Stimulated activated CD8-positive, alpha-beta memory T cell treated with anti-CD3 and anti-CD28 coated beads, Interleukin-7, amount 100 ng/mL, for 1 hour (primary cell): ENCODE measurements at places on chromosomes 11 and 22.

- DNase-seq, result no peak
Measured at GRCh38 chr11:1082346-1082727, 7.7 kb downstream of the MUC2 start.

GRCh38 chr11:20762116-20762844, 92.9 kb downstream of the NELL1 start:
- no peak for DNase-seq

DNA sequence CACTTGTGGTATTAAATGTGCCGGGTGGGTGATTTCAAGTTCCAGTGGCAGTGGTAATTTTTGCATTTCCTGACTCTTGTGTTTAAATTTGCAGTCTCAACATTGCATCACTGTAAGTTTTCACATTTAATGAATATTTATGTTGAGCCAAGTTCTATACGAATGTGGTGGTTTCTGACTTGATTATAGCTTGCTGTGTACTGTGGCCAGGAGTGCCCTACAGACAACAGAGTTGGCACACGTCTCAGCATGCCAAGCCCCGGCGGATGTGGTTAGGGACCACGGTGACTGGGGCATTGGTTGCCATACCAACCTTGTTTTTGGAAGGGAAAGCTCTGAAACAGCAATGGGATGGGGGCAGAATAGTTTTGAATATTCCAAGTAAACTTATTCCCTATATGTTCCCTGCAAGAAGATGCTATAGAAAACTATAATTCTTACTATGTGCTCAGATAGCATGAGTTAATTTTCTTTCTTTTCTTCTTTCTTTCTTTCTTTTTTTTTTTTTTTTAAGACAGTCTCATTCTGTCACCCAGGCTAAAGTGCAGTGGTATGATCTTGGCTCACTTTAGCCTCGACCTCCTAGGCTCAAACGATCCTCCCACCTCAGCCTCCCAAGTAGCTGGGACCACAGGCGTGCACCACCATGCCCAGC, 16.0 kb downstream of the ZNRF3 start:
- no peak for DNase-seq

DNA sequence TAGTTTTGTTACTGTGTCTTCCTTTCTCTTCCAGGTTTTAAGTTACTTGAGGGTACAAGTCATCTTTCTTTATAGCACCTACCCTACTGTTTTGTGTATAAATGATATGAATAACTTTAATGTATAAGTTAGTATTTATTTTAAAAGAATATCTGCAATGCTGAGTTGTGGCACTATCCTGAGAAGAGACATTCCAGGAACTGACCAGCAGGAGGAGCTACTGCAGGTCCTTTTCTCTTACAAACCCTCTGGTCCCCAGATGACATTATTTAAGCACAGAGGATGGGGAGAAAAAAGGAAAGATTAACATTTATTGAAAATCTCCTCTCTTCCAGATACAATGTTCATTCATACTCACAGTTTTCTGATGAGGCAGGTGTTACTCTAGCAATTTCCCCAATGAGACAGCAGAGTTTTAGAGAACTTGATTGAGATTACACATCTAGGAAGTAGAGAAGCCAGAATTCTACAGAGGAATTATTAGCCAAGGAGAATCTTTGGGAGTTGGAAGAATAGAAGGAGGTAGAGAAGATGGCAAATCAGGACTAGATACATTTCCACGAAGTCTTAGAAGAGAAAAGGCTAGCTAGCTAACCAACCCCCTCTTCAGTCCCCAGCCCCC, 541.2 kb upstream of the API5 start:
- DNase-seq, result no peak

DNA sequence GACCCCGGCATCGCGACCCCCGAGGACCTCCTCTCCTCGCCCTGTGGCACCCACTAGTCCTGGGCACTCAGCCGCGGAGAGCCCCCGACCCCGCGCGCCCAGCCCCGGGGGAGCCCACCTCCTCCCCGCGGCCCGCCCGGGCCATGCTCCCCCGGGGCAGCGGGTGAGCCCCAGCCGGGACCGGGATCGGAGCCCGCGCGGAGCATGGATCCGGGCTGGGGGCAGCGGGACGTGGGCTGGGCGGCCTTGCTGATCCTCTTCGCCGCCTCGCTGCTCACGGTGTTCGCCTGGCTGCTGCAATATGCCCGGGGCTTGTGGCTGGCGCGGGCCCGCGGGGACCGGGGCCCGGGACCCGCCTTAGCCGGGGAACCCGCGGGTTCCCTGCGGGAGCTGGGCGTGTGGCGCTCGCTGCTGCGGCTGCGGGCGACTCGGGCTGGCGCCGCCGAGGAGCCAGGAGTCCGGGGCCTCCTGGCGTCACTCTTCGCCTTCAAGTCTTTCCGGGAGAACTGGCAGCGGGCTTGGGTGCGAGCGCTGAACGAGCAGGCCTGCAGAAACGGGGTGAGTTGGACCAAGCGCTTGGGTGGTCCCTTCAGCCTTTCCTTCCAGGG, 498 bp downstream of the C2CD2L start:
- DNase-seq, result no peak

- no peak for DNase-seq
Measured at GRCh38 chr11:66880496-66881450, 23.9 kb downstream of the LRFN4 start.

- DNase-seq, result no peak
Measured at GRCh38 chr22:42880815-42881214, 23.7 kb upstream of the ARFGAP3 start.

DNA sequence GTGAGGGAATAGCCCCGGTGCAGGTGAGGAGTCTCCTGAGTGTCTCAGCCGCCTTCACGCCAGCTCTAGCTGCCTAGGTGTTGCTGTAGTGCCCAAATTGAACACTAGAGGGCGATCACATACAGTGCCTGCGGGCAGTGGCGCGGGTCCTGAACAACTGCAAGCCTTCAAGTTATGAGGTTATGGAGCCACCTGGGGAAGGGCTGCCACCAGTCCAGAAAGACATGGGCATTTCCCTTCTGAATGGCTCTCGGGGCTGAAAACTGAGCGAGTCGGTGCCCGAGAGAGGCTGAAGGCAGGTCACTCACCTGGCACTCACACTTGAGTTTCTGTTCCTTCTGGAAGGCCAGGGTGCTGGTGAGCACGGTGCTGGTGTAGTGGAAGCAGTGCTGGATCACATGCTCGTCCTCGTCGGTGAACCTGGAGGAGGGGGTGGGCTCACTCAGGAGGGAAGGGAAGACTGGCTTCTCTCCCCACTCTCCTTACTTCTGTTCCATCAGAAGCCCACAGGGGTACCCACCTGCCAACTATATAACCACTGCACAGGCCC, 88.4 kb downstream of the PDE2A start:
- peak; percentile 61 for DNase-seq

- DNase-seq, result no peak
Measured at GRCh38 chr11:43694477-43694876, 13.9 kb downstream of the HSD17B12 start.

DNA sequence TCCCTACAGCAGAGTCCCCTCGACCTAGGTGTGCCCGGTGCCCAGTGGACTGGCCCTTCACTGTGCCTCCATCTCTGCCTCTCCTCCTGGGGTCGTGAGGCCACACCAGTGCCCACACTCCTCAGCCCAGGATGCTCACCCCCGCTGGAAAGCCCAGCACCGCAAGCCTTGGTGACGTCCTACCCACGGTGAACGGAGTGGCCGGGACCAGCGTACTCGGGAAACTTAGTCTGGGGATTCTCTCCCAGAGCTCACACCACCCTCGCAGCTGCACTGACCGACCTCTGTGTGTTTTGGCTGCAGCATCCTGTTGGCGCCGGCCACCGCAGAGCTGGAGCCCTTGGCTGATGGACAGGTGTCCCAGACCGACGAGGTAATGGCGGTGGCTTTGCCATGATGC, 35.5 kb upstream of the KRTAP5-7 start:
- DNase-seq, result no peak

DNA sequence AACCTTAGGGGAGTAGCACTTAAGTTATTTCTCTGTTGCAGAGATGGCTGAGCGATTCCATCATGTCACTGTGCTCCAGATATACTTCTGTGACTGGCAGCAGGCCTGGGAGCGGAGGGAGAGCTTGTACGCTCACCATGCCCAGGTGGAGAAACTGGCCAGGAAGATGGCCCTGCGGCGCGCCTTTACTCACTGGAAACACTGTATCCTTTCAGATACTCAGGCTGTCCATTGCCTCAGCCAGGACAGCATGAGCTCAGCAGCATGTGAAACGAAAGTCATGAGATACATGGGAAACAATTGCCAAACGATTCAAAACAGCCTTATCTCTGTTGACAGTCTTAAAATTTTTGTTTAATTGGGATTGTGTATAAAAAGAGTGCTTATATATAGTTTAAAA, 78.9 kb downstream of the SFI1 start:
- DNase-seq, result no peak

- DNase-seq, result no peak
Measured at GRCh38 chr11:69099180-69099579, 50.4 kb downstream of the TPCN2 start.

- no peak for DNase-seq
Measured at GRCh38 chr11:119179983-119180382, 5.3 kb upstream of the NHERF4 start.

DNA sequence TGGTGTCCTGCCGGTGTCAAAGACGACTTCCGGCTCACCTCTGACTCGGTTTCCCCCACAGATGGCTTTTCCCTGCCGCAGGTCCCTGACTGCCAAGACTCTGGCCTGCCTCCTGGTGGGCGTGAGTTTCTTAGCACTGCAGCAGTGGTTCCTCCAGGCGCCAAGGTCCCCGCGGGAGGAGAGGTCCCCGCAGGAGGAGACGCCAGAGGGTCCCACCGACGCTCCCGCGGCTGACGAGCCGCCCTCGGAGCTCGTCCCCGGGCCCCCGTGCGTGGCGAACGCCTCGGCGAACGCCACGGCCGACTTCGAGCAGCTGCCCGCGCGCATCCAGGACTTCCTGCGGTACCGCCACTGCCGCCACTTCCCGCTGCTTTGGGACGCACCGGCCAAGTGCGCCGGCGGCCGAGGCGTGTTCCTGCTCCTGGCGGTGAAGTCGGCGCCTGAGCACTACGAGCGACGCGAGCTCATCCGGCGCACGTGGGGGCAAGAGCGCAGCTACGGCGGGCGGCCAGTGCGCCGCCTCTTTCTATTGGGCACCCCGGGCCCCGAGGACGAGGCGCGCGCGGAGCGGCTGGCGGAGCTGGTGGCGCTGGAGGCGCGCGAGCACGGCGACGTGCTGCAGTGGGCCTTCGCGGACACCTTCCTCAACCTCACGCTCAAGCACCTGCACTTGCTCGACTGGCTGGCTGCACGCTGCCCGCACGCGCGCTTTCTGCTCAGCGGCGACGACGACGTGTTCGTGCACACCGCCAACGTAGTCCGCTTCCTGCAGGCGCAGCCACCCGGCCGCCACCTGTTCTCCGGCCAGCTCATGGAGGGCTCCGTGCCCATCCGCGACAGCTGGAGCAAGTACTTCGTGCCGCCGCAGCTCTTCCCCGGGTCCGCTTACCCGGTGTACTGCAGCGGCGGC, 5.5 kb downstream of the B3GNT6 start:
- DNase-seq, result no peak

DNA sequence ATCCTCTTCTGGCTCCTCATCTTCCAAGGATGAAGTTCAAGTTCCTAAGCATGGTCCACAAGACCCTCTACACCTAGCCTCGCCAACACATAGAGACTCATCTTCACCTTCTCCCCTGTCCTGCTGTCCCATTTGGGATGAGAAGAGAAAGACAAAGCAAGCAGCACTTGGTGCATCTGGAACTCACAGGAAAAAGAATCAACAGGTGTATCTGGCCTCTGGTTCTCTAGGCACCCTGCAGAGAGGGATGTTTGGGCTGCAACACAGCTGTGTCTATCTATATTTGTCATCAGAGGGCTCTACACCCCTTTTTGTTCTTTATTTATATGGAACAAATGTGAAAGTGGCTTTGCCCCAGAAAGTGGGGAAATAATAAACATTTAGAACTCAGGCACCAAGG, 82.1 kb upstream of the GALNT18 start:
- DNase-seq, result no peak

- no peak for DNase-seq
Measured at GRCh38 chr11:116857936-116858335, 20.5 kb upstream of the APOA1 start.

DNA sequence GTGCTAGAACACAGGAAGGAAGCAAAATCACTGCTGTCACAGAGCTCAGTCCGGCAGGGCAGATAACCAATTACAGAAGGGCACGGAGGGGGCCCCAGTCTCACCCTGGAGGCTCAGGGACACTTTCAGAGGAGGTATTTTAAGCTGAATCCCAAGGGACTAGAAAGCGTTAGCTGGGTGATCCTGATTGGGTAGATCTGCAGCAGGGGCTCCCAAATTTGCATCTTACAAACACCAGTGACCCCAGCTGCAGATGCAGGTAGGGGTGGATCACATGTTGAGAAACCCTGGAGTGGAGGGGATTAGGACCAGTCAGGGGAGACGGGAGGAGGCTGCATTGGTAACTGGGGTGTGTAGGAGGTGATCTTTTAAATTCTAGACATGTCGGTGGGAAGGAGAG, 91.4 kb downstream of the CSNK2A3 start:
- DNase-seq, result no peak

GRCh38 chr22:36439481-36440271, 41.8 kb downstream of the TXN2 start:
- no peak for DNase-seq

- DNase-seq, result peak; percentile 50
Measured at GRCh38 chr22:45863981-45864751, 112.8 kb downstream of the WNT7B start.

DNA sequence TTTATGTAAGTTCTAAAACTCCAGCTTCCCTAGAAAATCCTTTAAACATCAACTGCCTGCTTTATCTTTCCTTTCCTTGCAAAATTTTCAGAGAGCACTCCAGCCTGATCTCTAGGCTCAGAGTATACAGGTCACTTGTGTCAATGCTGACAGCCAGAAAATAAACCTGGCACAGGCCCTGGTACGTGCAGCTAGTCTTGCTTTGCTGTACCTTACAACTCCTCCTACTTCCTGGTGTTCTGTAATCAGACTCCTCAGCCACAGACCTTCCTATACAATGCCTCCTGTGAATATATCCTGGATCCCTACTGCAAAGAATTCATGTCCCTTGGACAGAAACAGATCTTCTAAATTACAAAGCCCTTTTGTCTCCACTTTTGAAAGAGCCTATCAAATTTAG, 24.2 kb upstream of the TMEM123 start:
- no peak for DNase-seq
